Astrocyte (in vitro differentiated cells and primary cell): ENCODE measurements at places on chromosomes 6 and 20.
A peak's percentile ranks its signal among the peaks of the same experiment; 100 is the strongest.

DNA sequence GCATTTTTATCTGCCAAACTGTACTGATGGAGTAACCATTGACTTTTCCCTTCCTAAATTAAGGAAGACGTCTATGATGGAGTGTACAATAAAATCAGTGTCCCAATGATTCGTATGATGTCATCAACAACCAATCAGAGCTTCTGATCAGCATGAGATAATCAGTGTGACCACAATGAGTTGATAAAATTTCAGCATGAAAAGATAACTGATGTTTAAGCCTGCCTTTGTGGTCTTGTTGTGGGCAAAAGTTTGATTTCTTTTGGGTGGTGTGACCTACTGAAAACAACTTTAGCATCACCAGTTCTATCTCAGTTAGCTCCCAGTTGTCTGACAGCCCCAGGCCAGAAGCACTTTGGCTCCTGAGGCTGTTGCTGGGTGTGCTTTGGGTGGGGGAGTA is 3.3 kb downstream of the PCIF1 start:
- H3K4me1 ChIP-seq = peaks cover 14% of the 10 kb centered on the region
- peak; percentile 47 for DNase-seq
- H3K4me3 ChIP-seq = no peak overlapping the region
- no peak overlapping the region for H3K27ac ChIP-seq
- peaks cover 23% of the 10 kb centered on the region for H3K36me3 ChIP-seq

- H3K4me3 ChIP-seq = no peak overlapping the region
- peaks cover 10% of the 10 kb centered on the region for H3K4me1 ChIP-seq
- H3K36me3 ChIP-seq = no peaks in the 10 kb centered on the region
- H3K27me3 ChIP-seq = no peaks in the 10 kb centered on the region
- DNase-seq = no peak
Observed at GRCh38 chr6:169853196-169854082, 102.0 kb downstream of the ERMARD start.

- no peaks in the 10 kb centered on the region for H3K36me3 ChIP-seq
- H3K4me1 ChIP-seq = no peaks in the 10 kb centered on the region
- no peak overlapping the region for H3K4me3 ChIP-seq
- no peak for DNase-seq
- no peaks in the 10 kb centered on the region for H3K27me3 ChIP-seq
Observed at GRCh38 chr6:35948725-35949124, 27.8 kb upstream of the SRPK1 start.

GRCh38 chr20:23658989-23659609 is 21.3 kb upstream of the CST3 start:
- DNase-seq = no peak
- H3K4me1 ChIP-seq = no peaks in the 10 kb centered on the region

DNA sequence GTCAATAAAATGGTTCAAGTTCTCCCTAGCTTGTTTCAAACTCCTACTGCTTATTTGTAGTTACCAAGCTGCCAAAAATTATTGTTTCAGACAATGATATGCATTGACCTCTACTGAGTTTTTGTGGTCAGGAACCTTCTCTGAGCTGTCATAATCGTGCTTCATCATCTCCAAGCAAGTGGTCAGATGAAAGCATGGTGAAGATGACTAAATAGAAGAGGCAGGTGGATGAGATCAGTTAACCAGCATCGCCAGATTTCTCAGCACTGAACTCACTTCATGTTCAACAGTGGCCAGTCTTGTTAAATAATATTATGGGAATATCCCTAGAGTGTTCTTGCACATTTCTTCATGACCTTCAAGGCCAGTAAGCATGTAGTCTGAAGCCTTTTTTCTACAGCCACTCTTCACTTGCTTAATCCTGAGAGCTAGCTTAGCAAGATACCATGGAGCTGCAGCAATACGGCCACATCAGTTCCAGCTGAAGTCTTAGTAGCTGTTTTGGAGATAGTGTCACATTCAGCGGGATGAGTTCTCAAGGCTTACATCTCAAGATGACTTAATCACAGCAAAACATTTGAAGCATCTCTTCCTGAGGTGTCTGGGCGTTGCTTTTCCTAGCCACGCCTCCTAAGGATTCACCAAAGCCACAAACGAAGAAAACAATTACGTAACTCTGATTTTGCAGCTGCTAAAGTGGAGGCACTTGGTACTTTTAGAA is 101.6 kb upstream of the TMEM30A start:
- H3K36me3 ChIP-seq = no peaks in the 10 kb centered on the region
- H3K4me1 ChIP-seq = no peaks in the 10 kb centered on the region
- peak; percentile 86 for DNase-seq
- H3K4me3 ChIP-seq = no peak overlapping the region
- H3K27me3 ChIP-seq = peaks cover 2% of the 10 kb centered on the region

DNA sequence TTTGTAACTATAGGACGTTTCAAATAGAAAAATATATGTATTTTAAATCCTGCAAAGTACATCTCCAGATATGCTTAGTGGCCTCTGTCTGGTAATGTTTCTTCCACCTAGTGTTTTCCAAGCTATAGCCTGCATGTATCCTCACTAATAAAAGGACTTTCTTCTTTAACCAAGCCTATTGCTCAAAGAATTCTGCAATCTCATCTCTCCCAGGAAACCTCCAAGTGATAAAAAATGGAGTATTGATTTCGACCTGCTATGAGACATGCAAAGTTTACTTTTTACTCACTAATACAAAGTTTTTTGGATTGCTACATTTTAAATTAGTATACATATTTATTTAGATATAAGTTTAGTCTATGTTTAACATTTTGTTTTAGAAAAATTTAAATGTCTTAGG is 23.3 kb downstream of the ADGRB3 start:
- no peaks in the 10 kb centered on the region for H3K27me3 ChIP-seq
- H3K36me3 ChIP-seq = no peaks in the 10 kb centered on the region
- H3K27ac ChIP-seq = no peak overlapping the region
- no peak overlapping the region for H3K4me3 ChIP-seq
- no peak for DNase-seq

DNA sequence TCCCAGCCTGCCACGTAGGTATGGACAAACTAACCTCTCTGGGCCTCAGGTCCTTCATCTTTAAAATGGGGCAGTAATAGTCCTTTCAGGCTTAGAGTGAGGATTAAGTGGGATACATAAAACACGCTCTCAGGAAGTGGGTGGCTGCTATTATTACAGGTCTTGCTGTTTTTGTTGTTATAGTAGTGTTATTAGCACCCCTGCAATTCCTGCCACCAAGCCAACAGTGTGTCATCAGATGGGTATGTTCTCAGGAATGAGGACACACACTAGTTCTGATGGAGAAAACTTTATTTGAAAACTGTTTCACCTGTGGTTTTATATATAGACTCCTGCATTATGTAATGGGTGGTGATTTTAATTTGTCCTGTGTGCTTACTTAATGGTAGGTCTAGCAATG is 131.7 kb downstream of the LRRC1 start:
- H3K36me3 ChIP-seq = no peaks in the 10 kb centered on the region
- no peaks in the 10 kb centered on the region for H3K27me3 ChIP-seq
- H3K27ac ChIP-seq = no peak overlapping the region
- peaks cover 16% of the 10 kb centered on the region for H3K4me1 ChIP-seq

- H3K36me3 ChIP-seq = no peaks in the 10 kb centered on the region
- peaks cover 13% of the 10 kb centered on the region for H3K4me1 ChIP-seq
- H3K27me3 ChIP-seq = no peaks in the 10 kb centered on the region
- H3K4me3 ChIP-seq = no peak overlapping the region
Observed at GRCh38 chr20:1566701-1567100, 9.2 kb upstream of the SIRPD start.

DNA sequence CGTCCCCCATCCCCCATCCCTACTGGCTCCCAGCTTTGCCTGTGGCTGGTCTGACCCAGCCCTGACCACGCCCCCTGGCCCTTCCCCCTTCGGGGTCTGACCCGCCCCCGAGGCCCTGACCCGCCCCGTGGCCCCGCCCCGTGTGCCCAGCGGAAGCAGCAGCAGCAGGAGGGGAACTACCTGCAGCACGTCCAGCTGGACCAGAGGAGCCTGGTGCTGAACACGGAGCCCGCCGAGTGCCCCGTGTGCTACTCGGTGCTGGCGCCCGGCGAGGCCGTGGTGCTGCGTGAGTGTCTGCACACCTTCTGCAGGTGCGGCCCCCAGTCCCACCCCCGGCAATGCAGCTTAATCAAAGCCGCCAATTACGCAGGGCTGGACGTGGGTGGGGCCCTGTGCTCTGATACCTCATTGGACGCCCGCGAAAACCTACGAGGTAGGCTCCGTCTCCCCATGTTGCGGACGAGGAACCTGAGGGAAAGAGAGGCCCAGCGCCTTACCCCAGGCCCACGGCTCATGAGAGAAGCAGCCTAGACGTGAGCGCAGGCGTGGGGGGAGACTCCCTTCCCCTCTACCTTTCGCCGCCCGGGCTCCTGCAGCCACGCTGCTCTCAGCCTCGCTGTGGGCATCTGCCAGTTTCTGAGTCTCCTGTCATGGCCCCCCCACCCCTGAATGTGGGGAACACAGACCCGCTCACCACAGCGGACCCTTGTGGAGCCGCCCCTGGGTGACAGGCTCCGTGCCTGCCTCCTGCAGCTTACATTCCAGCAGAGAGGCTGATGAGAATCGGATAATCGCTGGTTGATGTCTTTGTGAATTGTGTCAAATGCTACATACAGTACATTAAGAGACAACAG is 12.8 kb downstream of the RBCK1 start:
- H3K4me3 ChIP-seq = no peak overlapping the region
- no peaks in the 10 kb centered on the region for H3K27me3 ChIP-seq
- H3K4me1 ChIP-seq = no peaks in the 10 kb centered on the region

- no peaks in the 10 kb centered on the region for H3K27me3 ChIP-seq
- no peak for DNase-seq
- no peak overlapping the region for H3K27ac ChIP-seq
- H3K4me1 ChIP-seq = no peaks in the 10 kb centered on the region
- no peak overlapping the region for H3K4me3 ChIP-seq
Observed at GRCh38 chr20:24935766-24936525, 13.1 kb upstream of the CST7 start.

DNA sequence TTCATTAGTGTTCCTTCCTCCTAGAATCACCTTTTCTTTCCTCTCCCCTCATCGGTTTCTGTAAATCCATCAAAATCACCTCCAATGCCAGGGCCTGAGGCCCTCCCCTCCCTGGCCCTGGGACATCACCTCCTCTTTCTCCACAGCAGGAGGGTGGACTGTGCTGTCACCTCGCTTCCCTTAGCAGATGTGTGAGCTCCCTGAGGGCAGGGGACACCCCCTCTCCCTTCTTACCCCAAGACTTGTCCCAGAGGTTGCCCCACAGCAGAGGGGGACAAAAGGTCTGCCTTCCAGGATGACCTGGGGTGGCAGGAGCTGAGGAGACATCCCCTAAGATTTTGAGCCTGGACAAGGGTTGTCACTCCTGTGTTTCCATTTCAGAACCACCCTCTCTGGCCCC is 5.9 kb downstream of the ULBP1 start:
- DNase-seq = no peak
- no peak overlapping the region for H3K4me3 ChIP-seq
- no peak overlapping the region for H3K27ac ChIP-seq
- H3K4me1 ChIP-seq = peaks cover 6% of the 10 kb centered on the region

DNA sequence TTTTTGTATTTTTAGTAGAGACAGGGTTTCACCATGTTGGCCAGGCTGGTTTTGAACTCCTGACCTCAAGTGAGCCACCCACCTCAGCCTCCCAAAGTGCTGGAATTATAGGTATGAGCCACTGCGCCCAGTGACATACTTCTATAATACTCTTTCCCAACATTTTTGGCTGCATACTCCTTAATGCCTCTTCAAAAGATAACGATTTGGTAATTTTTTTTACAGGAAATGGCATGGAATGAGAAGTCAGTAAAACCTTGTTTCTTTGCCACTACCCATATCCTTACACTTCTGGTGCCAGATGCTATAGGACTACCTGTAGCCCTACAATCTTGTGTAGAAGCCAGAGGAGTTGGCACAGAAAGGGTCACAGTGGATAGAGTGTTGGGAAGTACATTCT is 41.4 kb upstream of the SGK1 start:
- H3K4me3 ChIP-seq = no peak overlapping the region
- no peaks in the 10 kb centered on the region for H3K36me3 ChIP-seq
- H3K4me1 ChIP-seq = peaks cover 5% of the 10 kb centered on the region
- no peak overlapping the region for H3K27ac ChIP-seq
- no peaks in the 10 kb centered on the region for H3K27me3 ChIP-seq

DNA sequence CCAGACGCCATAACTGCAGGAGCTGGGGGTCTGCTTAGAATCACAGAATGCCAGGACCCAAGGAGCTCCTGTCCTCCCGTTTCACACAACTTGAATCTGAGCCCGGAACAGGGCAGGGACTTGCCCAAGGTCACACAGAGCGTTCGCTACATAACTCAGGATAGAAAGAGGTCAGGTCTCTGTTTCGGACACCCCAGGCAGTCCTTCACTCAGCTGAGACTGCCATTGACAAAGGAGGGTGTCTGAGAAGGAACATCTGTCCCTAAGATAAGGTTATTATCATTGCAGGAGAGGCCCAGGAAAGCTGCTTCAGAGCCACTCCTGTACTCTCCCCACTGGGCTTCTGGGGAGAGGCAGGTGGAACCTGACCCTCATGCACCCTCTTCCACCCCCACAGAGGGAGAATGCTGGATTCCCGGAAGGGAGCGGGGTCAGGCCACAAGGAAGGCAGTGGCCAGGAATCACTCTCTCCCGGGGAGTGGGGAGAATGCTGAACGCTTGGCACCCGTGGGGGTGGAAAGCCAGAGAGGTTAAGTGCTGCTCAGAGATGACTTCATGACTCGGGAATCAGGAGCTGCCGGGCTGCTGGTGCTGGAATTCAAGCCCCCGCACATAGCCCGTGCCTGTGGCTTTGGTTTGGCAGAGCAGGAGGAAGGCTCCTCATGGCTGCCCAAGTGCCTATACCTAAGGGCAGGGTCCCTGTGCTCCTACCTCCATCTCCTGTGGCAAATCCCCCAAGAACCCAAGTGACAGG is 10.7 kb downstream of the SDC4 start:
- peak; percentile 96 for DNase-seq
- no peaks in the 10 kb centered on the region for H3K27me3 ChIP-seq
- peaks cover 19% of the 10 kb centered on the region for H3K36me3 ChIP-seq
- peak overlapping the region; percentile 28 for H3K4me3 ChIP-seq

DNA sequence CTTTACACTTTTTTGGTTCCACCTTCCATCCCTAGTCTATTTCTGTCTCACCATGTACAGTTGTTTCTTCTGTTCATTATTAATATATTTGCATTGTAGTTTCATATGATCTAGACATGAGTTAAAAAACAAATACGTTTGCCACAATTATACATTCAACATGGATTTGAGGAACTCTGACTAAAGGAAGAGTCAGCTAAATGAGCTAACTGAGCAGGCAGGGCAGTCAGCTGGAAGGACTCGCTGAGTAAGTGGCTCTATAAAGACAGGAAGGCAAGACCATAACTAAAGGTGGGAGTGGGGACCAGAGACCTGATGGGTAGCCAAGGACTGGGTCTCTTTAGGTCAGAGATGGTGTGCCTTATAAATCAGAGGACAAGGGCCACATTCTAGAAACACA is 26.3 kb downstream of the TMX4 start:
- no peak overlapping the region for H3K4me3 ChIP-seq
- H3K36me3 ChIP-seq = no peaks in the 10 kb centered on the region
- no peak overlapping the region for H3K27ac ChIP-seq
- no peaks in the 10 kb centered on the region for H3K27me3 ChIP-seq
- DNase-seq = no peak

- H3K4me3 ChIP-seq = no peak overlapping the region
- H3K36me3 ChIP-seq = peaks cover 23% of the 10 kb centered on the region
- no peaks in the 10 kb centered on the region for H3K27me3 ChIP-seq
- no peak overlapping the region for H3K27ac ChIP-seq
- no peak for DNase-seq
- H3K4me1 ChIP-seq = peaks cover 21% of the 10 kb centered on the region
Observed at GRCh38 chr20:36607586-36608387, 2.2 kb downstream of the RAB5IF start.
